ENCODE measurements at places on chromosomes 3 and 15.

DNA sequence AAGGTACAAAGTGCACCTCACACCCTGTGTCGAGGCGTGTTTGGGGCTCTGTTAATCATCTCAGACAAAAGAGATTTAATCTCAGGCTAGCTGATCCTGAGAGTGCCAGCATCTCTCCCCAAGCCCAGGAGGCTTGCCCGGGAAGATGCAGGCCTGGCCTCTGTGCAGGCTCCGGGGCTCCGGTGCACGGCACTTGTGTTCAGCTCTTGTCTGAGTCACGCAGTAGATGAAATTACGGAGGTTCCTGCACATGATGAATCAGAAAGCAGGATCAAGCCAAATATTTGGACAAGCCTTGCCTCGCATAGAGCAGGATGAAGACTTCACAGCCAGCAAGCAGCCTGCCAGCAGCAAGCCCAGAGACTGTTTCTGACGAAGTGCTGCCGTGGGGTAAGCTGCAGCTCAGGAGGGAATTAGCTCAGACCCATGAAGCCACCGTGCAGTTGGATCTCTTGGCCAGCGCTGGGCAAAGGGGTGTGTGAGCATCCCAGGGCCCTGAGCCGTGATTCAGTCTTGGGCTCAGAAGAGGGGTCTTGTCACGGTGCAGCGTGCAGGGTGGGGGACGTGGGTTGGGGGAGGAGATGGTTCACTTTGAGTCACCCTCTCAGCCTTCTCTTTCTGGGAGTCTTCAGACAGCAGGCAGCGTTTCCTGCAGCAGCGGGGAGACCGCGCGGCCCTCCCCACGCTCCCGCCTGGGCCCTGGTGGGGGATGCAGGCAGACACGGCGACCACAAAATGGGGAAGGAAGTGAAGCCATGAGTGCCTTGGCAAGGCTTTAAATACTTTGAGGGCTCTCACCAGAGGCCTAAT, 89.2 kb upstream of the MEF2A start:
- no peak for DNase-seq

DNA sequence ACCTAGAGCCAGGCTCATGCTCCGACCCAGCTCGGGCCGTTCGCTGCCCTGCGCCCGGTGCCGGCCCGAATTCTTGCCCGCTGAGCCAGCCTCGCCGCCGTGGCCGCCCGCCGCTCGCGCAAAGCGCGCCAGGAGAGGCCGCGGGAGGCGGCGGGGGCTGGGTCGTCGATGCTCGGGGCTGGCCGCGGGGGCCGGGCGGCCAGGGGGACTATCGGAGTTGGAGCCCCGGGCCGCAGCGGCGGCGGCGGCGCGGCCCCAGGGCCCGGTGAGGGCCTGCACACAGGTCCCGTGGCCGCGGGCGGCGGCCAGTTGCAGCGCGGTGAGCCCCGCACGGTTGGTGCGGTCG, 1.1 kb downstream of the ANKRD63 start:
- DNase-seq = no peak

GRCh38 chr3:100954990-100955389, 38.2 kb downstream of the ABI3BP start:
- DNase-seq = no peak

DNA sequence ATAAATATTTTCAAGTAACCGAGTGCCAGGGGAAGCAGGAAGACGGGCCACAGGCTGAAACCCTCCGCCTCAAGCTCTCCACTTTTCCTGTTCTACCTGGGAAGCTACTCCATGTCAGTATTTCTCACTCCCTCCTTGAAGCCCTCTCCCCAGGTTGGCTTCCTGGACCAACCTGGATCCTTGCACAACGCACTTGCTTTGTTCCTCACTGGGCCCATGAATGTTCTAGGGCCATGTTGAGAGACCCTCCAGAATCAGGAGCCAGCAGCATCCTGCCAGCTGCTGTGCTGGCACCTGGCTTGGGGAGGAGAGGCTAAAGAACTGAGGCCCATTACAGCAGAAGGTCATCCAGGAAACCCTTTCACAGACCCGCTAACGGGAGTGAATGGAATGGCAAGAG, 79.3 kb upstream of the SNRPA1 start:
- no peak for DNase-seq

DNA sequence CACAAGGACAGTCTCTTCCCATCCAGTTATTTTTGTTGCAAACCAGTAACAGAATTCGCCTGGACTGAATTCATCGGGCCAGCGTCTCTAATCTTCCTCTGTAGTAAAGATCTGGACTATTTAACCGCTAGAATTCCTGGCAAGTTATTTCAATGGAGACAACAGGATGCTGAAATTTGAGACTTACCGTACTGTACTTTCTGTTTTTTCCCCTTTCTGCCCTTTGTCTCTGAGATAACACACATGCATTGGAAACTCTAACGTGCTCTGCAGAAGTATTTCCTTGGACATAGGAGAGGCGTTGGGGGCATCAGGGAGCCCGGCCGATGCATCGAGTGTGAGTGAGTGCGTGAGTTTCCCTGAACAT, 61.5 kb downstream of the ASB7 start:
- DNase-seq = no peak

DNA sequence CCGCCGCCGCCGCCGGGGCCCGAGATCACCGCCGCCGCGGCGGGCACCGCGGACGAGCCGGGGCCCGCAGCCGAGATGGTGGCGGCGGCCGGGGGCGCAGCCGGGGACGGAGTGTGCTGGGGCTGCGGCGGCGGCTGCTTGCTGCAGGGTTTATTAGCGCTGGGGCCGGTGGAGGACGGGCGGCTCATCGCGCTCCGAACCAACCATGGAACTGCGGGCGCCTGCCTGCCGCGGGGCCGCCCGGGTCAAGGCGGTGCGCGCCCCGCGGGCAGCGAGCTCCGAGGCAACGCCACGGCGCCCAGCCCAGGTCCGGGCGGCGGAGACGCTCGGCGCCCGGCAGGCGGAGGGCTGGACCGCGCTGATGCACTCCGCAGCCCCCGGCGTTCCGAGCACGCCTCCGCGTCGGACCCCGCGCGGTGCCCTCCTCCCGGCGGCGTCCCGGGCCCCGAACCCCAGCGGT, 277 bp downstream of the SIAH2 start:
- DNase-seq = no peak

- peak; percentile 26 for DNase-seq
Measured at GRCh38 chr3:193605876-193606275, 12.9 kb downstream of the OPA1 start.

GRCh38 chr15:29472901-29473445, 203.4 kb upstream of the NSMCE3 start:
- DNase-seq = no peak

- no peak for DNase-seq
Measured at GRCh38 chr15:42329992-42330391, 29.3 kb upstream of the CAPN3 start.

- DNase-seq = no peak
Measured at GRCh38 chr15:68791431-68792283, 29.0 kb downstream of the ANP32A start.

- no peak for DNase-seq
Measured at GRCh38 chr15:37059086-37059485, 41.3 kb downstream of the MEIS2 start.

- no peak for DNase-seq
Measured at GRCh38 chr3:69032142-69032541, 18.7 kb upstream of the EOGT start.

GRCh38 chr3:112167758-112168157, 34.7 kb upstream of the GCSAM start:
- DNase-seq = no peak

DNA sequence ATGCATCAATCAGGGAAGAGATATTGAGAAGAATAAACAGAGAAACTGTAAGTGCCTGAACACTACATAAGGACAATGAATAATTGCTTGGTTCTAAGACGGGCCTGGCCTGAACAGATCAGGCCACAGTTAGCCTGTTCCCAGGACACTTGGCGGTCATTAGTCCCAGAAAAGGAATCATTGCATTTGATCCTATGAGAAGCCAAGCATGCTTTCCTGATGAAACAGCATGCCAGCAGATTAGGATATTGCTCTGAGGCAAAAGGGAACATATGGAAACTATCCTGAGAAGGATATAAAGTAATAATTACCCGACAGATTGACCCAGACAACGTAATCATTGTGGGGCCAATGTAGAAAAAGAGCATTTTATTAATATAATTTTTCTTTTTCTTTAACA, 51.9 kb downstream of the STRIT1 start:
- DNase-seq = no peak

- DNase-seq = no peak
Measured at GRCh38 chr3:43733459-43734384, 43.0 kb downstream of the ABHD5 start.

- no peak for DNase-seq
Measured at GRCh38 chr15:68584756-68585573, 6.2 kb downstream of the CORO2B start.

GRCh38 chr15:68277131-68277602, 378 bp upstream of the FEM1B start:
- DNase-seq = no peak
